ENCODE measurements at places on chromosomes 5 and 9.

DNA sequence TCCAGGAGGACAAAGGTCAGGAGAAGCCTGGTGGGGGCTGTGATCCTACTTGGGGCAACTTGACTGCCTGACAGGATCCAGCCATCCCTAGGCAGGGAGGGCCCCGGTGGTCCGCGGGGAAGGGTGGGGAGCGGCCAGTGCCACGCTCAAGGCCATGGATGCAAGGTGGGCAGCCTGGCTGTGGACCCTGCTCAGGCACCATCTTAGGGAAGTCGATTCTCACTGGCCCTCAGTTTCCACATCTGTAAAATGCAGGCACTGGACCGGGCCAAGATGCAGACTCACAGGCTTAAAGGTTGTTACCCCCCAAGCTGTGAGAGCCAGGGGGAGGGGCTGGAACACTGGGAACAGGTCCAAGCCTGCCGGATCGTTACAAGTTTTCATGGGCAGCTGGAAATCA is 8.7 kb upstream of the DOLPP1 start:
- DNase-seq: no peak

GRCh38 chr5:131373265-131373664 is 109.4 kb downstream of the CDC42SE2 start:
- no peak for DNase-seq

- no peak for DNase-seq
Measured at GRCh38 chr9:18676525-18676924, 202.6 kb downstream of the ADAMTSL1 start.

- DNase-seq: no peak
Measured at GRCh38 chr5:147568710-147569406, 59.0 kb upstream of the DPYSL3 start.

DNA sequence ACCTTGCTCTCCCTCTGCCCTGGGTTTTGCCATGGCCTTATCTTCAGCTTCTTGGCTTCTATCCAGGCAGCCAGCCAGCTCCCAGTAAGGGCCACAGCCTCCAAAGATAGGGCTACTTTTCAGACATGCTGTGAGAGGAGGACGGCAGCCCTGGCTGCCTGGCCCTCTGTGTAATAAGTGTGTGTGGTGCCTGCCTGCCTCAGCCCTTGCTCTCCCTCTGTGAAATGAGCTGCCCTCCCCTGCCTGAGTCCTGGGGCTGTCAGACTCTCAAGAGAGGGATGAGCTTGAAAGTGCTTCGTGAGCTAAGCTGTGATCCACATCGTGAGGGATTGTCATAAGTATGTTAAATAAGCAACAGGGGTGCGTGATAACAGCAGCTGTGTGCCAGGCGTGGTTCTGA is 8.1 kb downstream of the NDST1 start:
- DNase-seq: peak; percentile 59

- DNase-seq: peak; percentile 1
Measured at GRCh38 chr5:1995491-1995890, 112.8 kb upstream of the IRX4 start.

DNA sequence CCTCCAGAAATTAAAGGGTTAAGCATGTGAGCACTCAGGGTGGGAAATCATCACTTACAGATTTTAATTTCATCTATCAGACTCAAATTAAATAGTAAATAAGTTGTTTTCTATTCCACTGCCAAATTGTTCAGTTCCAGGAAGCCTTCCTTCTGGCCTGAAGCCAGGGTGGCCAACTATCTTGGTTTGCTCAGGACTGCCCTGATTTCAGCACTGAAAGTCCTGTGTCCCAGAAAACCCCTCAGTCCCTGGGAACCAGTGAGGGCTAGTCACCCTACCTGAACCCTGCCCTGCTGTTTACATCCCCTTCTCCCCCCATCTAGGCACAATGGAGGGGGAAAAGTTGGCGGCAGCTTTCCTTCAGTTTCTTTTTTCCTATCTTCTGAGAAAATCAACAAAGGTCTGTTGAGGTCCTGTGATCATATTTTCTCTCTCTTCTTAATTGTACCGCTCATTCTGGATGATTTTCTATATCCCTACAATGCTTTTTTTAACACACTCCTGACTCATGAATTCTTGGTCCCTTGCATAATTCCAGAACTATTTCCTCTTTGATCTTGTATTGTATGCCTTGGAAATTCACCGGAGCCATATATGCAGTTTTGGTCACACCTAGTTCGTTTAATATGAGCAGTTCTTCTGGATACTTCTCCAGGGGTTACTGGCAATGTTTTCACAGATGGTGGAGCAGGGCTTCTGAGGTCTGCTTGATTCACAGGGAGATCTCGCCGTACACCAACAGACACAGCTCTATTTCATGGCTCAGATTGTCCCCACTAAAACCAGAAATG is 103.8 kb downstream of the MAP1B start:
- DNase-seq: peak; percentile 60

- no peak for DNase-seq
Measured at GRCh38 chr5:19676895-19677294, 311.1 kb downstream of the CDH18 start.

DNA sequence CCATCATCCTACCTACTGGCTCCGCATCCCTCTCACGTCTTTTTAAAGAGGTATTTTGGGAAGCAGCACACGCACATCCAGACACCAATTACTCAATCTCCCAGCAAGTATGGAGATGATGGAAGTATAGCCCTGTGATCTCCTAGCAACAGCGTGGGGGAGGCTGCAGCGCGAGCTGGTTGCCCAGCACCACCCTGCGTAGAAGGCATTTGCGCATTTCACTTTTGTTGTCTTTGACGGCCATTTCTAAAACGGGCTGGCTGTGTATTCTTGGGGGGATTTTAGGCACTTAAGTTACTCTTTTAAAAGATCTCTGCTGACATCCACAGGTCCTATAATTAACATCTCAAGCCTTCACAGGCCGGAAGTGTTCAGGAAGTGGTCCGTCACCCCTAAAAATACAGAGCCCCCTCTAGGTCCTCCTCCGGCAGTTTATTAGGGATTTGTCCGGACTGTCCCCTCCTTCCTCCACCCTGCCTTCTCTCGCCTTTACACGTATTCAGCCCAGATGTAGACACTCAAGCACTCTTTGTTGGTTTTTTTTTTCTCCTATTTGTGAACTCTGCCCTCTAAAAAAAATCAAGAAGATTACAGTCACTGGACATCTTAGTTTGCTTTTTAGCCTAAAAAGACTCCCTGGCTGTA is 371.4 kb downstream of the NTRK2 start:
- no peak for DNase-seq

GRCh38 chr9:88258024-88258423 is 119.7 kb upstream of the SPATA31C2 start:
- DNase-seq: peak; percentile 85

DNA sequence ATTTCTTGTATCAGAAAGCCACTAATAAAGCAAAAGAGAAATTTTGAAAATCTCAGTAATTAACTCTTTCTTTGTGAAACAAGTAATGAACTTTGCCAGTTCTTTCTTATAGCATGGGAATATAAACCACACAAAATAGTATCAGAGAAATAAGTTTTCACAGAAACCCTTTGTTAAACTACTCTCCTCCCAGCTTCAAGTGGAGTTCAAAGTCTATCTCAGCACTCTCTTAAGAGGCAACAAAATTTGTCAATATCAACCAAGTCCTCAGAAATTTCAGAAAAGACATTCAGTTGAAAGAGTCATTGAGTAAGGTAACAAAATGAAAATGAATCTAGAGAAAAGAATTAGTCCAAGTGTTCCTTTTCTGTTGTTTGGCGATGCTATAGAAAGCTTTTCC is 89.3 kb downstream of the NTRK2 start:
- no peak for DNase-seq

DNA sequence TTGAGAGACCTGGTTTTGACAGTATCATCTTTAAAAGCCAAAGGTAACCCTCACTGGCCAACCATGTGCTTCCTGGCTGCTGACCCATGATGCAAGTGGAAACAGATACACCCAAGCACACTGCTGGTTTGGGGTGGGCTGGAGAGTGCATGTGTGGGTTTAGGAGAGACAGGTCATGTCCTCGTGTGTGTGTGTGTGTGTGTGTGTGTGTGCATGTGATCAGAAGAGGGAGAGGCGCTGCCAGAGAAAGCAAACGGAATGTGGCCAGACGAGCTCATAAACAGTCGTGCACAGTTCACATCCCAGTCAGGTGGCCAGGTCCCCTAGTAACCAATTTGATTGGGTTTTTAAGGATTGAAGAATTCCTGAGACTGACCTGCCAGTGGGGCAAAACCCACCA is 112.8 kb upstream of the ICE1 start:
- no peak for DNase-seq

DNA sequence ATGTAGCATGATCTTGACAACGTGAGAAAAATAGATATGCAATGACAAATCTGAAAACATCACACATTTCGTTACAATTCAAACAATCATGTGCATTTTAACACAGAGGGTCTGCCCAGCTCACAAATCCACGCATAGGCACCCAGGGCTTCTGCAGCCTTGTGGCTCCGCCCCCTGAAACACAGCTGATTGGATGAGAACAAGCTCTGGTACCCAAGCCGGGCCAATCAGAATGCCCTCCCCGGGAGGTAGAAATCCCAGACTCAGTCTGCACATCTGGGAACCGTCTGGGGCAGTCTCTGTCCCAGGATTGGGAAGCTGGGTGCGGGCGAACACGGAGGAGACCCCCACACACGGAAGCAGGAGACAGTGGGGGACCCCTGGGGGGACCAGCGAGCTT is 137.5 kb downstream of the GAPVD1 start:
- DNase-seq: no peak

GRCh38 chr9:124355039-124355940 is 60.0 kb downstream of the PSMB7 start:
- DNase-seq: no peak

GRCh38 chr5:36239370-36240293 is 2.1 kb downstream of the NADK2 start:
- no peak for DNase-seq

GRCh38 chr9:84271921-84272556 is 68.5 kb downstream of the SLC28A3 start:
- no peak for DNase-seq

GRCh38 chr5:78553580-78554353 is 94.8 kb downstream of the LHFPL2 start:
- DNase-seq: no peak

DNA sequence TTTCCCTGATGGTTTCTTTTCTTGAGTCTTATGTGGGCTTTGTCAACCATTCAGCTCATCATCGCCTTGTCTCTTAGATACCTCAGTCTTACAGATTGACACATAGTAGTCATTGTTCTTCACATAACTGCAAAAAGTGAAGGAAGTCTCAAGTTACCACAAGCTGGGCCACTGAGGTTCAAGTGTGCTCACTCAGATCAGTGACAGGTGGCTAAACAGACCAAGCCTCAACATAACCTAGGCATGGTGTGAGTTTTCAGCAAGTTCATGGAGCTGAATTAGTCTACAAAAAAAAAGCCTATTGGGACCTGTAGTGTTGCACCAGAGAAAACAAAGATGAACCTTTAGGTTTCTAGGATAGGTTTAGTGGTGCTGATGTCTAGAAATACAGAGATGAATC is 58.2 kb downstream of the RFK start:
- DNase-seq: no peak

- DNase-seq: no peak
Measured at GRCh38 chr9:105342147-105342505, 97.7 kb downstream of the SLC44A1 start.

DNA sequence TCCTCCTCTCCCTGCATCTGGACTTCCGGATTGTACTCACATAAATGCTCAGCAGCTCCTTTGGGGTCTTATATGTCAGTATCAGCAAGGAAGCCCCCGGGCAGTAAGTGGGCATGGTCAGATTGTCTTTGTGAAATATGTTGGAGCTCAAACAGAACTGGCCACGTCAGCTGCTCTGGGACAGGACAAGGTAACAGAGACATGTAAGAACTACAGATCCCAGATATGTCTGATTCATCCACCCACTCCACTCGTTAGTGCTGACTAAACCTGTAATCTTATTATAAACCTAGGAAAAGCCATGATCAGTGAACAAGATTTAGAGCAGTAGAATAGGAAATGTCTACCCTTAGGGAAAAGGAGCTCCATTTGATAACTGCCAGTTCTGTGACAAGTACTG is 561.8 kb downstream of the CETN3 start:
- no peak for DNase-seq

DNA sequence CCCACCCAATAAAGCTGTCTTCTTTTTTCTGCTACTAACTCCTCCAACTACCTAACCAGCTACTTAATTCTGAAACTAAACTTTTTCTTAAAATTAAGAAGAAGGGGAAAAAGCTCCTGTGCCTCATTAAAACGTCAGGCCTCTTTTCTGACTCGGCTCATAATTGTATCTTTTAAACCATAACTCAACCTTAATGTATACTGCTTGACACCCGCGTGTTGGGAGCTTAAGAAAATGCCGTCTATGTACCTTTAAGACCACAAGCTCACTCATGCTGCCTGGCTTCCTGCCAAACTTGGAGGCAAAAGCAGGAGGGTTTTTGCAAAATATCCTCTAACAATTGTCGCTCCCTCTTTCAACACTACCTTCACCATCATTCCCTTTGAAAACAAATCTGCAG is 5.0 kb downstream of the EBF1 start:
- DNase-seq: peak; percentile 56

DNA sequence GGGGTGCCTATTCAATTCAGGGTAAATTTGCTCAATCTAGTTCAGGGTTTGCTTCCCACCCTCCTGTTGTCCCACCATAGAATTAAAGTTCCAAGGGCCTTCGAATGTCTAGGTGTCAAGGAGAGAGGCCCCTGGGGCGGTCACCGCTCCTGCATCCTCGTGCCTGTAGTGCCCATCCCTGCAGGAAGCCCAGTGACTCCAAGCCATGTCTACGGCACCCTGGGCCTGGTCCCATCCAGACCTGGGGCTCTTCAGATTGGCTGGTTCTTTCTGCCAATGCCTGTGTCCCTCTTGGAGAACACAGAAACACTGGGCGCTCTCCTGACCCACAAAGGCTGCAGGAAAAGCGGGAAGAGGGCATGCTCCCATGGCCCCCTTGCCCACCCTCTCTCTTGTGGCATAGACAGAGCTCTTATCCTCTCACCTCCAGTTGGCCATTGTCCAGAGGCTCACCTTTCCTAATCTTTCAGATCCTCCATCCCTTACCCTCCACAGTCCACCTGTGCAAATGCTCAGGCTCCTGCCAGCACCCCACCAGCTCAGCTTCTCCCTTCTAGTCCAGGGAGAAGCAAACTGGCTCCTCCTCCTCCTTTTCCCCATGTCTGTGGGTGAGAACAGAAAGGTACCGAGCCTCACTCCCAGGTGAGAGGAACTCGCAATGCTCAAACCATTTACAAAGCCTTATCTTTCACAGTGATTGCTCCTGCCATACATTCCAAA is 253.0 kb upstream of the IRX2 start:
- DNase-seq: no peak

- no peak for DNase-seq
Measured at GRCh38 chr5:88558366-88558765, 289.7 kb upstream of the TMEM161B start.

Measured in AG20443 (cell line).